ENCODE measurements at places on chromosomes 5 and 9.

GRCh38 chr5:41312478-41313060, 99.2 kb upstream of the C6 start:
- DNase-seq: no peak

GRCh38 chr5:2556375-2556966, 195.0 kb downstream of the IRX2 start:
- DNase-seq: no peak

GRCh38 chr5:42404366-42404765, 18.9 kb upstream of the GHR start:
- DNase-seq: no peak

- DNase-seq: no peak
Measured at GRCh38 chr9:69175486-69175885, 1.4 kb downstream of the TJP2 start.

DNA sequence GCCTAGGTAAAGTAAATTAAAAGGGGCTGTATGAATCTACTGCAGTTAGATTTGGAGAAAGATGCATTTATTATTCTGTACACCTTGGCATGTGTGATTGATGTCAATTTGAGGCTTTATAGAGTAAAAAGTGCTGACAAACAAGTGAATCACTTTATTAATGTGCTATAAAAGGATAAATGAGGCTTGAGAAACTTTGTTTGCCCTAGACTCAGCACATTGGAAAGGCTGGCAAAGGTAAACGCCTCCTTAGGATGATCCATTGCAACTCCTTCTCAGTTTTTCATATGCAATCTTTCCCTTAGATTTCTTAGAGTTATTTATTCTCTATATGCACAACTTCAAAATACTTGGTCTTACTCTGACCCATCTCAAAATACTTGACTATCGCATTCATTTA, 369.0 kb downstream of the HINT1 start:
- no peak for DNase-seq

DNA sequence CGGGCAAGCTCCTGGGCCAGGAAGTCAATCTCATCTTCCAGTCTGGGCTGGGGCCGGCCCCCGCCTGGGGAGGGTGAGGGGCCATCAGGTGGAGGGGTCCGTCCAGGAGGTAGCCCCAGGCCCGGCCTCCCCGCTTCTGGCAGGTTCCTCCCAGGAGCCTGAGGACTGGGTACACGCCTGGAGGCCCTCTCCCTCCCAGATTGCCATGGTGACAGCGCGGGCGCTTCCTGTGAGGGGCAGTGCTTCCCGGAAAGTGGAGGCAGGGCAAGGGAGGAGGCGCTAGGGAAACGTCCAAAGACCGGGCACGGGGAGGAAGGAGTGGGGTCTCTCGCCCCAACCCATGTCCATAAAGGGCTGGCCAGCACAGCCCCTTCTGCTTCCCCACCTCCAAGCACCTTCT, 4.9 kb downstream of the NPDC1 start:
- DNase-seq: no peak

GRCh38 chr5:131640043-131640856, 5.2 kb upstream of the RAPGEF6 start:
- DNase-seq: no peak

DNA sequence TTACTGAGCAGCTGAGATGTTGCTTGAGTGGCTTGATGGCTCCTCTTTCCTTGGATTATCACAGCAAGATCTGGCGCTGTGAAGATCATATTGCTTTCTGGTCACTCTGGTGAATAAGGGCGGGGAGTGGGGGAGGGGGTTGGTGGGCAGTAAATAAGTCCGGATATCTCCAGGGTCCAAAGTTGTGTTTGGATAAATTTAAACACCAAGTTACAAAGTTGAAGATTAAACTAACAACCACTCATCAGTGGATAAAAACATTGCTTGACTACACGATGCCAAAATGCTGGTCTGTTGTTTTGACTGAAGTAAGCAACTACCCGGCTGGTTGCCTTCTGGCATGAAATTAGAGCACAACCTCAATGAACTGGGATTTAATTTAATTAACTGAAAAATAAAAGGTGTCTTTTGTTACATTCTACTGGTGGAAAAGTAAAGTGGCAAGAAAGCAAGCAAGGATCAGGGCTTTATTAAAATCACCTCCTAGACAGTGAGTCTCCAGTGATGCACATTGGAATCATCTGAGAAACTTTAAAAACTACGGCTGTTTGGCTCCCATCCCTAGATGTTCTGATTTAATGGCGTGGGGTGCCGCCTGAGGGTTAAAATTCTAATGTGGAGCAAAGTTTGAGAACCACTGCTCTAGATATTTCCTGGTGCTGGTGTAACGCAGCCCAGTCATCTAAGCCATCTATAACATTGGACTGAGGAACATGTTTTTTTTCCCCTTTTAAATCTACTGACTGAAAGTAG, 86.7 kb upstream of the AGXT2 start:
- DNase-seq: no peak

DNA sequence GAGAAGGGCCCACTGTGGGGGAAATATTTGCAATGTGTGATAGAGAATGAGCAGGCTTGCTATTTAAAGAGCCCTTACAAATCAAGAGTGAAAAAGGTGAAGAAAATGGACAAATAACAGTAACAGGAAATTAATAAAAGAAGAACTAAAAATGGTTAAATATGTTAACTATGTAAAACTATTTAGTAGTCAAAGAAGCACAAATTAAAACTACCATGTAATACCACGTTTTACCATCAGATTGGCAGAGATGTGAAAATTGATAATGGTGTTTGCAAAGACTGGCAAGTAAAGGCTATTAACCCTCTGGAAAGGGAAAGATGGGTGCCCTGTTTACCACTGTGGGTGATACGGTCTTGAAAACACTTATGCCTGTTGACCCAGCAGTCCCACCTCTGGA, 23.2 kb upstream of the GRHPR start:
- no peak for DNase-seq

DNA sequence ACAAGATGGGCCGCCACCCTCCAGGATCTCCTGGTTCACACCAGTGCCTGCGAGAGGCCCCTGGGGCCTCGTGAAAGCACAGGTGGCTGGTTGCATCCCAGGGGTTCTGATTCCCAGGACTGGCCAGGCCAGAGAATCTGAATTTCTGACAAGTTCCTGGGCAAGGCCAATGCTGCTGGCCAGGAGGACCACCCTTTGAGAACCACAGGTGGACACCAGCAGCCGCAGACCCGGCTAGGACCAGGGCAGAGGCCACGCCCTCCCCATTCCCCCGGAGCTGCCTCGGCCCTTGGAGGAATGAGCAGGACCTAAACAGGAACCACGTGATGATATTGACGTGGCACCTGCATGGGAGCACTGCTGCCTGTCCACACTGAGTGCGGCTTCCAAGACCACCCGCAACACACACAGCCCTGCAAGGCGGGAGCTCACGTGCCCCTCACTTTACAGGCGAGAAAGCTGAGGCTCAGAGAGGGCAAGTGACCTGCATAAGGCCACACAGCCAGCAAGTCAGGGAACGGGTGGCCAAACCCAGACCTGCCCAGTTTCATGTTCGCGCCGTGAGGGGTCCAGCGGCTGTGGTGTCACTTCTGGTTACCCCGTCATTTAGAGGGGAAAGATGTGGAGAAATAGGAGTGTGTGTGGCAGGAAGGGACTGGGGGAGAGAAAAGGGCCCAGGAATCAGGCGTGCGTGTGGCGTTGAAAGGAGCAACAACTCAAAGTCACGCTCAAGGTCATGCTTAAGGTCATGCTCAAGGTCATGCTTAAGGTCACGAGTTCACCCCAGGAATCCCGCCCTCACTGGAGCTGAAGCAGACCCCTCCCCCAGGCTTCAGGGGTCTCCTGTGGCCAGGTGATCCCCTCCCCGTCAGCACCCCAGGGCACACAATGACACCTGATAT, 105.9 kb upstream of the IER5L start:
- DNase-seq: no peak

DNA sequence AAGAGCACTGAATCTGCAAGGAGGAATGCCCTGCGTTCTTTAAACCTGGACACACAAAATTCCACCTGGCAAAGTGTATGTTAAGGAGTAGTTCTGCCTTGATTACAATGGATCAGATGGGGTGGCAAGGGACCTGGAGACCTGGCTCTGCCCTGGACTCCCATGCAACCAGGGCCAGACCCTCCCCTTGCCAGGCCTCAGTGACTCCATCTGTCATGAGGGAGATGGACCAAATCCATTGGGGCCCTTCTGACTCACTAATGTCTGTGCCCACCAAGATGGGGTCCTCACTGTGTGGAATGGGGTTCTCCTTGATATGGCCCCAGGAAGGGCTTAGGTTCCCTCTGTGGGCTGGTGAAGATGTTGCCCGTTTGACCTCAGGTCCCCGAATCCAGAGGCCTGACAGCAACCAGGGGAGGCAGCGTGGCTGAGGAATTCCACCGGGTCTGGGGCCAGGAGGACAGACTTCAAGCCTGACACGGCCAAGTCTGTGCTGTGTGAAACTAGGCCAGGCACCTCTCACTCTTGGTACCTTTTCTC, 100.3 kb downstream of the PAX5 start:
- no peak for DNase-seq

GRCh38 chr5:64207978-64208377, 42.3 kb downstream of the RNF180 start:
- no peak for DNase-seq

- no peak for DNase-seq
Measured at GRCh38 chr9:84597131-84597530, 72.4 kb upstream of the NTRK2 start.

DNA sequence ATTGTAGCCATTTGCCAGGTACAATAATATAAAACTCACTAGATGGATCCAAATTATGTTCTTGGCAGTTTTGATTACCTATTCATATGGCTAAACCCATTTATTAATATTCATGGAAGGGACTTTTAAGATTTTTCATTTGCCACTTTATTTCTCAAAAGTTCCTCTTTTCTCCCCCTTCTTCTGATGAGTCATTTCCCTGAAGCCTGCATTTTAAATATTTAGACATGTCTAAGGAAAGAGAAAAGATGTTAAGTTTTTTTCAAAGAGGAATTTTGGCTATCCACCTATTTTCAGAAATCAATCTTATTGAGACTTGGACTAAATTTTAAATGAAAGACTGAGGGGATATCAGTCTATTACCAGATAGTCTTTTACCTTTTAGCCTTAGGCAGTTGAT, 1189.4 kb downstream of the EFNA5 start:
- DNase-seq: no peak

DNA sequence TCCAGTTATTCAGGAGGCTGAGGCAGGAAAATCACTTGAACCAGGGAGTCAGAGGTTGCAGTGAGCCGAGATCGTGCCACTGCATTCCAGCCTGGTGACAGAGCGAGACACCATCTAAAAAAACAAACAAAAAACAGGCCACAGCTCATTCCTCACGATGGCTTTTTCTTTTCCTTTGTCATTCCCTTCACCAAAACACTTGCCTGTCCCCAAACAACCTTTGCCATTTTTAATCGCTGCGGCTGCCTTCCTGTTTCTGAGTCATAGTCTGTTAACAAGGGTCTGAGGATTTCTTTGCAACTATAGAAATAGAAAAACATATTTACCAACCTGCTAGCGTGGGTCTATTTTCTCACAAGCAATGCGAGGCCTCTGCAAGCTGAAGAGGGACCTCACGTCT, 123.0 kb upstream of the FSTL4 start:
- DNase-seq: no peak

GRCh38 chr5:115810761-115811160, 5.7 kb downstream of the CDO1 start:
- DNase-seq: no peak

DNA sequence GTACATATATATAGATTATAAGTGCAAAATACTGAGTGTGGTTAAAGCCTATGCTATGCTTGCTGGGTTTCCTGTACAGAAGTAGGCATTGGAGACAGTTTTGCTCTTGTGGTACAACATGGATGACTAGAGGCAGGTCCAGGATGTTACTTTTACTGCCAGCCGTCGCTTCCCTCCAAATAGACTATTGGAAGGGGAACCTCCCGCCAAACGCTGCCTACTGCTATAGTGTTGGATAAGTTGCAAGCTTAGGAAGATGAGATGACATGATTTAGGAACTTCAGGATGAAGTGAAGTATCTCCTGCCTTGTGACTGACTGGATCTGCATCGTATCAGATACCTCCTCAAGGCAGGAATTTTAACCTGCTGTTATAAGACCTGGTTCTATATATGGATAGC, 30.9 kb downstream of the JAK2 start:
- DNase-seq: no peak

DNA sequence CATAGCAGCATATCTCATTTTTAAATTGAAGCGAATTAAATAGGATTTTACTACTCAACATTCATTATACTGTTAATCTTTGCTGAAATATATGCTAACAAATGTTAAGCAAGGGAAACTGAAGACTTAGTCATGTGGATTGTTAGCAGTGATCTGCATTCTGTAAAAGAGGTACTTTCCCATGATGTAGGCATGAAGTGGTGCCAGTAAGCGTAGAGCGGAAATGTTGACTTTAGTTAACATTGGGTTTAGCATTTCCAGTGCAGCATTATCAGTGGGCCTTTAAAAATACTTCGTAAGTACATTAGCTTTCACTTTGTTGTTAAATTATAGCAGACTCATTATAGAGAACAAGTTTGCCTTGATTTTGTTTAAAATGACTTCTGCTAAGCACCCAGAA, 130.3 kb downstream of the CDC42SE2 start:
- DNase-seq: no peak

- DNase-seq: no peak
Measured at GRCh38 chr9:109444771-109445320, 53.3 kb downstream of the PTPN3 start.

DNA sequence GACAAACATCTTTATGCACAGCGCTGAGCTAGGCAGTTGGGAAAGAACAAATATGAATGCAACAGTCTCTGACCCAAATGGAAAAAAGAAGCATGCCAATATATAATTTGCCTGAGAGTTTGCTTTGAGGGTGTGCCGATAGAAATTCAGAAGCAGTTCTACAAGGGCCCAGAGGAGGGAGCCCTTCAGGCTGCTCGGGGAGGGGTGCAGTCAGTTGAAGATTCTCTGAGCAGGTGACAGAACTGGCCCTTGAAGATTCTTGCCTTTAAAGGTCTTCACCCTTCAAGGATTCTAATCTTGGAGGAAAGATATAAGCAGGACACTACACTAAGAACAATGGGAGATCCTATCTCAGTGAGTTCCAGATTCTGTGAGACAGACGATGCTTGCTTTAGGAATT, 3.7 kb upstream of the PAPPA start:
- DNase-seq: no peak

DNA sequence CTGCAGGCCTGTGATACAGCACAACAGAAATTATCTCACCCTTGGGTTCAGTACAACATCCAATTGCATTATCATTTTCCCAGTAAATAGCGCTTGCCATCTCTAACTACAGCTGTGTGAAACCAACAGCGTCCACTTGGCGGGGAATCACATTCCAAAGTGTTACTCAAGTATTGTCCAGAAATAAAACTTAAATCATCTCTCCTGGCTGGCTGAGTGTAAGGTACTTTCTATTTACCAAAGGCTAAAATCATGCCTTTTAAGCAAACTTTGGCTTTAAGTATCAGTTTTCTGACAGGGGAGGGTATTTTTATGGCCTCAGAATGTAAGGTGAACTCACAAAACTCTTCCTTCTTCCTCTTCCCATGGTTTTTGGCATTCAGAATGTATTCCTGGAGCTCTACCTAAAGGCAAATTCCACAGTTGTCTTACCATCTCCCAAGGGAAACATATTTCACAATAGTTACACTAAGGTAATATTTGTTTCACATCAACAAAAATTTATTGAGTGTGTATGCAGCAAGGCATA, 205.6 kb upstream of the MPDZ start:
- peak; percentile 18 for DNase-seq

GRCh38 chr5:82413302-82414040, 135.3 kb upstream of the RPS23 start:
- peak; percentile 96 for DNase-seq

All from GM04503 (cell line).